ENCODE measurements at places on chromosomes 5 and 9.

- no peak for DNase-seq
Measured at GRCh38 chr5:157362012-157362411, 96.1 kb downstream of the CYFIP2 start.

DNA sequence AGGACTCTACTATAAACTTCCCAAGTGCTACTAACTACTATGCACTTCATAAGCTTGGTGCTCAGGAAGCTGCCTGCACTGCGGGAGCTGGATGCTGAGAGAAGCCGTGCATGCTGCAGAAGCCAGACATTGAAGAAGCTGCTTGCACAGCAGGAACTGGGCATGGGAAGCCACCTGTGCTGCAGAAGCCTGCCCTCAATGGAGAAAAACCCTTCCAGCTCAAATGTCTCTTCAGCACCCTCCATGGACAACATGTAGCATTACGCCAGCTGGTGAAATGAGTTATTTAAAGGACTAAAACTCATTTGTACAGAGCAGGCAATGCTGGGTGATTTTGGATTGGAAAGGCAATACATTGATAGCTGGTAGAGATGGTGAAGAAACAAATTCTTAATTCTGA lies 247.2 kb downstream of the KIF4B start:
- DNase-seq: no peak

DNA sequence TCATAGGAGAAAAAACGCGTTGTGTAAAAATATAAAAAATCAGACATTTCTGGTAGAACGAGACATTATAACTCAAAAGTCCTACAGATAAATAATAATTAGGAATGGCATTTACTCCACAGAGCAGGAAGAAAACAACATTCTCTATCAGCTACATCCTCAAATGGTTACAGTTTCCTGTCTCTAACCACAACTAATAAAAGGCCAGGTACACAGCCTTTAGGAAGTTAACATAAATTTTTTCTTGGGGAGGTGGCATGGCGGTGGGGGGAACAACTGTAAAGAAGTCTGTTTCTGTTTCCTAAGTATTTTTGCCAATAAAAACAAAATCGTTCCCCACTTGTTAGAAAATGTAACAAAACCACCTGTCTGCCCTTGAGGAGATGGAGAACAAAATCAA lies 44.5 kb downstream of the INSYN2B start:
- no peak for DNase-seq

DNA sequence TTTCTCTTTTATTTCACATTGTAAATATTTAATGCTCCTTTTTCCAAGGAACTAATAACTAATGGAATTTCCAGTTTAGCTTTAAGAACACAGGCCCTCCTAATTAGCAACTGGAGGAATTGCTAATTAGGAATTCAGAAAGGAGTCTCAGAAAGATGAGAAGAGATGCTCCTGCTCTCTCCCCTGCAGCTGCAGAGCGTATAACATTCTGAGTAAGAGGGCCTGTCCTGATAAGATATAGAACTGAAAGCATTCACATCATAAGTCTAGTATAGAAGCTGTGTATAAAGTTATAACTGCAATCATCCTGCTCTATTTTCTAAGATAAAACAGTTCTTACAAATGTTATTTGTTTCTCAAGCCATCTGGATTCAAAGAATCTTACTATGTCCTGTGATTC lies 83.2 kb downstream of the DTWD2 start:
- no peak for DNase-seq

- DNase-seq: no peak
Measured at GRCh38 chr5:90890180-90890579, 331.6 kb downstream of the ADGRV1 start.

- DNase-seq: no peak
Measured at GRCh38 chr9:93205045-93205768, 21.3 kb downstream of the WNK2 start.

DNA sequence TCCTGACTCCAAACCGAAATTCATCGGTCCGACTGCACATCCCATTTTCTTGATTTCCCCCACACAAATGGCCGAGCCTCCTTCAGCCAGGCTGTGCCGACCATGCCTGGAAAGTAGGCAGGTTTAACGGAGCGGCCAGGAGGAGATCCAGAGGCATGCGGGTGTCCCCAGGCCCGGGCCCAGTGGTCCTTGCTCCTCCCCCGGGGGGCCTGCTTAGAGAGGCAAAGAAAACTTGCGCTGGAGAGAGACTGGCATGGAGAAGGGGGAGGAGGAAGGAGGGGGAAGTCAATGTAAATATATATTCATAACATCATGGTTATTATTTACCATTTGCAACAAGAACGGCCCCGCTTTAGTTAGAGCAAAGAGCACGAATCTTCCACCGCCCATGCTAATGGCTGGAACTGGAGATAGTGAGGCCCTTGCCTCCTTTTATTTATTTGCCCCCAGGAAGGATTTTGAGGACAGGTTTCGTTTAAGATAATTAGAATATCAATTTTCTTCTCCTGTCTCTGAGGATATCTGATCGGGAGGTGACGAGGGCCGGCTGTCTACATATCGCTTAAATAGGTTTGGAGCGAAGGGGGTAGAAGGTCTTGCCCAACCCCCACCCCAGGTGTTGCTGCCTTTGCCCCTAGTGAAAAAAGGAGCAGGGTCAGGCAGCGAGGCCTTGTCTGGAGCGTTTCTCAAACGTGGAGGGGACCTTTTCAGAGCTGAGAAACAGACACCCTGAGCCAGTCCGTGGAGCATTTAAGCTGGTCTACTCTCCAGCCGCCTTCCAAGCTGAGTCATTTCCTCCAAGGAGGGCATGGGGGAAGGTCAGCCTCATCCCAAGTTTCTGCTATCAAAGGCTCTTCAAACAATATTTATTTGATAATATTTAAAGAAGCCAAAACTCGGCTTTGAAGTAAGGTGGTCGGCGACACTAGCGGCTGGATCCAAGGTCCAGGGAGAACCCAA lies 2.5 kb downstream of the BARHL1 start:
- DNase-seq: no peak

- DNase-seq: no peak
Measured at GRCh38 chr9:71490810-71491209, 277.5 kb downstream of the CEMIP2 start.

DNA sequence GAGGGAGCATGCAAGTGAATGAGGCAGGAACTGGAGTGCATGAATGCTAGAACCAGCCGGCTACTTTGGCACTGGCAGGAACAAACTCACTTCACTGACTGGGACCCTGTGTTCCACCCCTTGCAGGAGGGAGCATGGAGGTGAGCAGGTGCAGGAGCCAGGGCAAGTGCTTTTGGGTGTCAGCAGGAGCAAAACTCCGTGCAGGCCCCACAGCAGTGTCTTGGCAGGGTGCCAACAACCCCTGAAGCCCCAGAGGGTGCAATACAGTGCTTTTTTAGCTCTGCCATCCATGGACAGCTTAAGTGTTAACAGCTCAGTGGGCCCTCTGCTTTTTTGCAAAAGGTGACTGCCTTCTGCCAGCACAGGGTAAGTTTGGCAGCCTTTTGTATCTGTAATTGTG lies 245.8 kb upstream of the PCSK5 start:
- no peak for DNase-seq

- peak; percentile 56 for DNase-seq
Measured at GRCh38 chr9:120877276-120878034, 467 bp upstream of the PHF19 start.

- no peak for DNase-seq
Measured at GRCh38 chr9:91816356-91816755, 133.7 kb downstream of the ROR2 start.

- DNase-seq: no peak
Measured at GRCh38 chr5:53167836-53168235, 58.3 kb upstream of the MOCS2 start.

DNA sequence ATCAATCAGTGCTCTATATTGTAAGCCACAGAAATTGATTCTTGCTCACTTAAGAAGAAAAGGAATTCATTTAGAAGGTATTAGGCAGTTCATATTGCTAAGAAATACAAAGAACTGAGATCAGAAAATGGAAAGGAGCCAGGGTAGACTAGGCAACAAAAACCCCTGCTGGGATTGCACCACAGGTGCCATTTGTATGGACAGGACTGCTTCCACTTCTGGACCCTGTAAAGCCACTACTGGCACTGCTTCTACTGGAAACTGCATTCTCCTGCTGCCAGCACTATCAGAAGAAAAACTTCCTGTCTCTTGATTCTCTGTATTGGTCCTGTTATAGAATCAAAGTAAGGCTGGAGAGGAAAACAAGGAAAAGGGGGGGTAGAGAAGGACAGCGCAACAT lies 45.9 kb downstream of the CERT1 start:
- DNase-seq: no peak

- DNase-seq: no peak
Measured at GRCh38 chr9:120933310-120934055, 6.9 kb upstream of the TRAF1 start.

DNA sequence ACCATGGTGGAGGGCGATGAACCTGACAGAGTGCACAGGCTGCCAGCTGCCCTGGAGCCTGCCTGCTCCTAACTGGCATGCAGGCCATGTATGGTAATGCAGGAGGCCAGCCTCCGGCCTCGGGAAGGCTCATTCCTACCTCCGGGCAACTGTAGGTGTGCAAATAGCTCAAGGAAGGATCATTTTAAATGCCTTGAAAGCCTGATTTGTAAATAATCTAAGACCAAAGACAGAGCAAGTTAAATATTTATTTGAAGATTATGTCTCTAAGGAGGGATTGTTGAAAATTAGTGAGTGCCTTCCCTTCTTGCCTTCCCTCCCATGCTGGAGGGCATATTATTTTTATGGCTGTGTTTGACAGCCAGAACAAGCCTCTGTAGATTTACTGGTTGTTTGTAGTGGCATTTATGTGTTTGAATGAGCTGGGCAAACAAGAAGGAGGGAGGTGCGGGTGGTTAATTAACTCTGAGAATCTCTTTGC lies 285.7 kb upstream of the TUT7 start:
- no peak for DNase-seq

- DNase-seq: no peak
Measured at GRCh38 chr5:107486489-107486888, 184.2 kb downstream of the EFNA5 start.

DNA sequence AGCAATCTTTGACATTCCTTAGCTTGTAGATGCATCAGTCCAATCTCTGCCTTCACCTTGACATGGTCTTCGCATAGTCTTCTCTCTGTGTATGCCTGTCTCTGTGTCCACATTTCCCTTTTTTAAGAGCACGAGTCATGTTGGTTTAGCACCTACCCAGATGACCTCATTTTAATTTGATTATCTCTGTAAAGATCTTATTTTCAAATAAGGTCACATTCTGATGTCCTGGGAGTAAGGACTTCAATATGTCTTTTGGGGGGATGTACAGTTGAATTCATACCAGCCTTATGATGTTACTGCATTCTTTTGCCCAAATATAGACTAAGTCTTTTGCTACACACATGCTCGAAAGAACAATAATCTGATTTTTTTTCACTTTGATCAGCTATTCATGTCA lies 6.9 kb downstream of the KCTD16 start:
- DNase-seq: no peak

DNA sequence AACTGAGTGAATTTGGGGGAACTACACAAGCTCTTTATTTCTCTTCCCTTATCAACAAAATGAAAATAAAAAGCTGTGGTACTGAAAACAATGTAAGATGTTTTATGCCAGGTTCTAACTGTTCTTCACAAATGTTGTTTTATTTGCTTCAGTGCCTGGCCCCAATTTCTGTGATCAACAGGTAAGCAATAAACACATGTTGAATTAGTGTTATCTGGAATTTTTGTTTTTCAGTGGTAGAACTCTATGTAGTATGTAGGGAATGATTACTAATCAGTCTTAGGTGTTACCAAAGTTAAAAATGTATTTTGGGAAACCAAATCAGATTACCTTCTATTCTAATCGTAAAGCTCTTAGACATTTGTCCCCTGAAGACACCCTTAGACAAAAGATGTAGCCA lies 7.5 kb upstream of the DPYSL3 start:
- no peak for DNase-seq

DNA sequence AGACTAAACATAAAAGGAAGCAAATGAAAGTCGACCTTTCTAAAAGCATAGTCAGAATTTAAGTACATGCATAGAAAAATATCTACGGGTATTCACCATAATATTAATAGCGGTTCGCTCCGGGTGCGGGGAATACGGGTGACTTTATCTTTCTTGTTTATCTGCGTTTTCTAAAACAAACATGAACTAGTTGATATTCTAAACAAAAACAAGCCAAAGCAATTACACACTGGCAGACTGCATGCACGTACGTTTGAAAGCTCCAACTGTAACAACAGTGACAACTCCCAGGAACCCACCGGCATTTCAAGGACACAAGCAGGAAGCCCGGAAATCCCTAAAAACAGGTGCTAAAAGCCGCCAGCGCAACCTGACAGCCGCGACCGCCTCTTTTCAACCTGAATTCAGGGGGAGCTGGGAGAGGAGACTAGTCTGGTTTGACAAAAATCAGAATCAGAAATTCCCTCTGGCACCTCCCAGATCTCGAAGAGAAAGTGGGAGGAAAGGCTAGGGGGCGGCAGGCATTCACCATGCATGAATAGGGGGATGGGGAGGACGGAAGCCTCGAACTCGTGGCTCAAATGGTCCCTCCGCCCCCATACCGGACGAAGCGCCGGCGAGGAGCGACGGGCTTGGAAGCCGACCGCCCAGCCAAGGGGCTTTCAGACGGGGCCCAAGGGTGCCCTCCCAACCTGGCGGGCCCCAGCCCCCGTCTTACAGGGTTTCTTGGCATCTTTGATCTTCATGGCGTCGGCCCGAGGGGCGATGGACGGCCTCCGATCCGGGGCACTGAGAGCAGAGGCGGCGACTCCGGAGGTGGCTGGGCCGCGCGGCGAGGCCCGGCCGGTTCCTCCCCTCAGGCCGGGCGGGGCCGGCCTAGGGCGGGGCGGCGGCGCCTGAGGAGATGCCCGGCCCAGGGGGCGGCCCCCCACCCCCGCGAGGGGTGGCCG lies at the start of gene PANK3:
TSS of gene PANK3 (minus strand) at position 831 of the 950 bp plus-strand sequence. CDS start at position 746, 85 bp downstream.
- DNase-seq: no peak

GRCh38 chr5:179397516-179397915 lies 52.3 kb upstream of the ADAMTS2 start:
- no peak for DNase-seq

DNA sequence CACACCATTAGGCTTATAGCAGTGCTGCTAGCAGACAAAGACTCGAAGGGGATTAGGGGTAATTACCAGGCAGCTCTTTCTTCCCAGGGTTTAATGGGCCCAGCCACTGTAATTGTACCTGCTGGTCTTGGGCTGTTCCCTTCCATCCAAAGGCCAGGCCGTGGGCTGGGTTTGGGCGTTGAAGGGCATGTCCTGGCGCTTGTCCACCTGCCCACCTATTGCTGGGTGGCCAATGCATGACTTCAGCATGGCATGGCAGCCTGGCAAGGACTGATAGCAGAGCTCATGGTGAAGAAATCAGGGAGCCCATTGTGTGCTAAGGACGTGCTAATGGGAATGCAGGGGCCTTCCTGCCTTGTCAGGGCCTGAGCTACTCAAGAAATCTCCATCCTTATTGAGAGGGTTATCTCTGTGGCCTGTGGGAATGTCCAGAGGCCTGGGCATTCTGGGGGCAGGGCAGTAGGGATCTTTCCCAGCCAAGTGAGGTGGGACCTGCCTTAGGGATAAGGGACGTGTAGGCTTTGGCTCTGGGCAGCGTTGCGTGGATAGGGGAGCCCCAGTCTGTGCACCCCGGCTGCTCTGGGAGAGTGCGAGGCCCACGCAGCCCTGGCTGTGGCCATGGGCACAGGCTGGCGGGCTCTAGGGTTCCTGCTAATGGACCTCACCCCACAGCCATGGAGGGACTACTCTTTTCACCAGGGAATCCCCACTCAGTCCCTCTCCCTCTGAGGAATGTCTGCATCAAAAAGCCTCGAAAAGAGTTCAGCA lies 116.1 kb upstream of the PITX1 start:
- no peak for DNase-seq

- no peak for DNase-seq
Measured at GRCh38 chr5:141491323-141492167, 2.7 kb downstream of the PCDHGC5 start.

Measured in stimulated activated naive B cell treated with anti-CD40 and anti-IgM and Interleukin-4, amounts not matched to agents 10 μg/mL and 1 μg/mL and 100 μg/mL, for 72 hours (primary cell).